ENCODE measurements at places on chromosomes 3 and 15.

GRCh38 chr3:135862361-135862760 lies 103.2 kb upstream of the PPP2R3A start:
- no peak for DNase-seq

DNA sequence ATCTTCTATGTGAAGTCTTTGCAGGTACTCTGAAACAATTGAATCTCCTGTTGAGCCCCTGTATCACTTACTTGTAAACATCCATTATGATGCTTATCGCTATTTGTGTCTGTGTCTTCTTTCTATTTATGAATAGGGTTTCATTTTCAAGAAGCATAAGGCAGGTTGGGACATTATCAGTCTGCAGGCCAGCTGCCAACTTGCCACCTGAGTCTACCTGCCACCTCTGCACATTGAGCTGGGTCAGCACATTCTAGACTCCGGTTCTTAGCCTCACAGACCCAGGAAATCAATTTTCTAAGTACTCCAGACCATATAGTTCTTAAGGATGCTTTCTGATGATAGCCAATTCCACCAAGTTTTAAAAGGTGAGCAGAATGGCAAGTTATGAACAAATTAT lies 105.7 kb upstream of the MCTP2 start:
- no peak for DNase-seq

DNA sequence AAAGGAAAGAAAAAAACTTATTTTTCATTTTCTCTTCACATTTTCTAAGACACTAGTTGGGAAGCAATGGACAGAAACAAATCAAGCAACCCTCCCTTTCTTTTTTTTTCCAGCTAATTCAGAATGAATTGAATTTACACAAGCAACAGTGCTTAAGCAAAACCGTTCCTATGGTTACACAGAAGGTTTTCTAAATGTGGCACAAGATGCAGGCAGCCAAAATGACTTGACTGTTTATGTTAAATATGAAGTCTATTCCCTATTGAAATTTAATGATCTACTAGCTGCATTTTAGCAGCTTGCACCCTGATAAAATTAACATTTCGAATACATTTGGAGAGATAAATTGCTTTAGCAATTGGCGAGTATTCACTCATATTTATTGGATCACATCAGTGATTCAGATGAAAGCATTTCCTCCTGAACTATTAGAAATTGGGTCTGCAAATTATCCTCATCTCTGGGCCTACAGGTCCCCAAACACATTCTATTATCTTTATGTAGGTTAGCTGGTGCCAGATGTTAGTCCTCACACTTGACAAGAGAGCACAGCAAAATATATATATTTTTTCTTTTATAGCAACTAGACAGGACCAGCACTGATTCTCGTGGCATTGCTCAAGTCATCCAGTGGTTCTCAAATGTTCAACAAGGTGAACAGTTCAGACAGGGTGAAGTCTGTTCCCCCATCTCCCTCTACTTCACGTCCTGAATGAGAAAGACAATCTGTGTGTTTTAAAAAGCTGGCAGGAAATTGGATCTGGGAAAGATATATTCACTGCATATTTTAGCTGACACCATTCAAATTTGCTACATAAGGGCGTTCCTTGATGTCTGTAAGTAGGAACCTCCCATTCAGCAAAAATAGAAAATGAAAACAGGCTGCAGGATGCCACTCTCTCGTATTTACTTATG lies 463.6 kb upstream of the KCNMB2 start:
- DNase-seq = no peak

GRCh38 chr3:25448750-25449692 lies 21.0 kb downstream of the RARB start:
- no peak for DNase-seq

DNA sequence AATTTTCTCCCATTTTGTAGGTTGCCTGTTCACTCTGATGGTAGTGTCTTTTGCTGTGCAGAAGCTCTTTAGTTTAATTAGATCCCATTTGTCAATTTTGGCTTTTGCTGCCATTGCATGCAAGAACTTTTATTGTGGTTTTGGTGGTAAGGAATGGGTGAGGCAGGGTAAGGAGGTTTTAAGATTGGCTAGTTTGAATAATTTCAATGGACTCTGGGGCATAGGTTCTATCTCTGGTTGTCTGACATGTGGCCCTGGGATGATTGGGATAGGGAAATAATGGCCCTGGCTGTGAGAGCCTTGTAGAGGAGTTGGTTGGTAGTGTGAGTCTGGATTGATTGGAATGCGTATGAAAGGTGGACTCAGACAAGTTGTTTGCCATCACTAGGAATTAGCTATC lies 38.0 kb downstream of the SEC22A start:
- DNase-seq = no peak

DNA sequence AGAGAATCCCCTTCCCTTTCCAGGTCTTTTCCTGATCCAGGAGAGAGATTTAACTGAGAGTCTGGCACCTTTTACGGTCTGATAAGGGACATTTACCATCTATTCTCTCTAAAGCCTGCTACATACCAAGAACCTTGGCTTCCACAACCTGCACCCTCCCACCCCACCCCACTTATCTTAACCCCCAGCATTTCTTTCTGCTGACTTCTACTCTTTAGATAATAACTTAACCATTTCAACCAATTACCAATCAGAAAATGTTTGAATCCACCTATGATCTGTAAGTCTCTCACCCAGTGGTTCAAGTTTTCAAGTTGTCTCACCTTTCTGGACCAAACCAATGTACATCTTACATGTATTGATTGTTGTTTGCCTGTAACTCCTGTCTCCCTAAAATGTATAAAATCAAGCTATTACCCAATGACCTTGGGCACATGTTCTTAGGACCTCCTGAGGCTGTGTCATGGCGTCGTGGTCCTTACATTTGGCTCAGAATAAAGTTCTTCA lies 74.0 kb downstream of the MCF2L2 start:
- DNase-seq = no peak

- no peak for DNase-seq
These were observed 40.7 kb downstream of the MYRIP start for GRCh38 chr3:39849992-39850715.

DNA sequence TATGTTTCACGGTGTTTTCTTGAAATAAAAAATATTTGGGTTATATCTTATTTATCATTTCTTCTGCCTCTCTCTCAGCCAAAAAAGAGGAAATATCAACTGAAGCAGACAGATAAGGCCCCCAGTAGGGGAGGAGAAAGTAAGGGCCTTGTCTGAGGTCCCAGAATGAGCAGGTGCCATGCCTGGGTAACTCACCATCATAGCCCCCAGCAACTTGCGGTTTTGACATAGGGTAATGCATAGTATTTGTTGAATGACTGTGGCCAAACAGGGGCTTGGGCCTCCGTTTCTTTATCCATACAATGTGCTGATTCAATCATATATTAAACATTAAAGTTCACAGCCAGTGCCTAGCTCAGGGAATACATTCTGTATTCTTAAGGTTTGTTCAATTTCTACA lies 119.6 kb downstream of the ABI3BP start:
- DNase-seq = no peak

DNA sequence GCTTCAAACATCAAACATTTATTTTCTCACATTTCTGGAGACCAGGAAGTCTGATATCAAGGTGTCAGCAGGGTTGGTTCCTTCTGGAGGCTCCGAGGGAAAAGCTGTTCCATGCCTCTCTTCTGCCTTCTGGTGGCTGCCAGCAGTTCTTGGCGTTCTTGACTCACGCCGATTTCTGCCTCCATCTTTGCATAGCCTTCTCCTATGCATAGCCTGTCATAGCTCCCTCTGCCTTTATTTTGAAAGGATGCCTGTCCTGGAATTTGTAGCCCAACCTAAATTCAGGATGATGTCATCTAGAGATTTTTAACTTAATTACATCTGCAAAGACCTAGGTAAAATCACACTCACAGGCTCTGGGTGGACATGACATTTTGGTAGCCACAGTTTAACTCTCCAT lies 70.4 kb downstream of the RGMA start:
- no peak for DNase-seq

GRCh38 chr15:76793162-76793561 lies 112.0 kb downstream of the SCAPER start:
- no peak for DNase-seq

DNA sequence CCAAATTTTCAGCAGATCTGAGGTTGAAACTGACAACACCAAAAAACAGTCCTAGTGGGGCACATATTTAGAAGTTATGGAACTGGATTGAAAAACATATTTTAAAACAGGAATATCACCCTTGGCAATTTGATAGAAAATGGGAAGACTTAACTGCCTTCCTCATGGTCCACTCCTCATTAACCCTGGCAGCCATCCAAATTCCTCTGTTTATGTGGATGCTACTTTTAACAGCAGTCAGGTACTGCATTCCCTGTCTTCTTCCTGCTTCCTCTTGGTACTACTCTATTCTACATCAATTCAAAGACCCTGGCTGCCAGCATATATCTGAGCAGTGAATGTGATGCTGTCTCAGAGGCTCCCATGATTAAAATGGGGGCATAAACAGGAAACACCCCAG lies 54.3 kb downstream of the PDE8A start:
- DNase-seq = no peak

GRCh38 chr3:34504366-34504765 lies 705.9 kb downstream of the PDCD6IP start:
- DNase-seq = no peak

DNA sequence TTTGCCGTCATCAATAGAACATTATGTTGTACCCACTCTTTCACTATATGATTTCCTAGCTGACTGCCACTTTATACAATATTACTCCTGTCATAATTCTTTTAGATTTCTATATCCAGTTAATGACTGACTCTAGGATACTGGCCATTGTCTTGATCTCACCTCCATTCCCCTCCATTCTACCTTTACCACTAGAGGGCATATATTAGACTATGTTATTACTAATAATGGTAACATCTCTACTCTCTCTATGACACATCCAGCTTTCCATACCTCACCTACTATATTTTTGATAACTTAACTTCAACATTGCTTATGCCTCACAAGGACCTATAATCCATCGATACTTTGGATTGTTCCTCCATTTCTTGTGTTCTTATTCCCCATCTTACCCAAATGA lies 31.4 kb upstream of the POU1F1 start:
- no peak for DNase-seq

DNA sequence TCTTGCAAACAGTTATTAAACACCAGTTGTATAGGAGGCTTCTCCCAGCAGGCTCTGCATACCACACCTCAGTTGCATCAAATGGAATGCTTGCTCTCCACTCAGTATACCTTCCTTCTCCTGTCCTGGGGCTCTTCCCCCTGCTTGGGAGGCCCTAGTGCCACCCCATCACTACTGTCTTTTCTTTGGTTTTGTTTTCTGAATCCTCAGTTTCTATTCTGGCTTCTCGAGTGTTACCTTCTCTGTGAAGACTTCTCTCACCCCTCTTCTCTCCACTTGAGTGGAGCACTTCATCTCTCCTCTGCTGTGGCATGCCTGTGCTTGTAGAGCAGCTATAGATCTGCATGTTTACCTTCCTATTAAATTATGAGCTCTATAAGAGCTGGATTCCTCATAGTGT lies 75.7 kb upstream of the TPRG1 start:
- DNase-seq = no peak

DNA sequence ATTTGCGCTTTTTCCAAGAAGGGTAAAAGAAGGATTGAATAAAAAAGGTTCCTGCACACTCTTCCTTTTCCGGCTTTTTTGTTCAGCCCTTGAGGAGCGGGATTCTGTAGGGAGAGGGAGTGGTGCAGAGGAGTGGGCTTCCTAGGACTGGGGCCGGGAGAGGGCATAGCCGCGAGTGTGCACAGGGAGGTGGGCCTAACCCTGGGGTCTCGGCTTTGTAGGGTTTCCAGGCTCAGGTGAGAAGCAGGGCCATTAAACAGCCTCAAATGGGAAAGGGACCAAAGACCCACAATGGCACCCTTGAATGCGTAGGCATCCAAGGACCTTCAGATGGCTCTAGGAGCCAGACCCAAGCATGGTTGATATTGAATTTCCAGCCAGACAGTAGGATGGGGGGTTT lies 35.4 kb upstream of the RAB6B start:
- no peak for DNase-seq

DNA sequence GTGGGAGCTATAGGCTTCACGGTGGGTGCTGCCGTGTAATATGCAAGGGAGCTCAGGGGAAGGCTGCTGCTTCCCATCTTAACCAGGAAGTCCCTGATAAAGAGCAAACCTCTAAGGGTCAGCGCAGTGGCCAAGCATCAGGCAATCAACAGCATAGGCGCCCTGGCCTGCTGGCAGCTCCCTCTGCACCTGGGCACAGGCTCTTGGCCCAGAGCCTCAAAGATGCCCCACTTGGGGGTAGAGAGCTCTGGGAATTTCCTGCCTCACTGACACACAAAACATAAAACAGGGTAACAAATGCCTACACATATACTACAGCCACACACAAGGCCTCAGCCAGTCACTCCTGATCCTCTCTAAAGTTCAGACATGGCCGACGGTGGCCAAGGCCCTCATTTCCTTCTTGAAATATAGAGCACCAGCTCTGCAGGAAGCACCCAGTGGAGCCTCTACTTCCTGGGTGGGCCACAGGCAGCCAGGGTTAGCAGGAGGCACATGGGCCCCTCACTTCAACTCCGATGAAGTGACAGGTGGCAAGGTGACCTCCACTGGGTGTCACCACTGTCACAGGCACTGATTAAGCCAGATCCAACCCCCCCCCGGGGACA lies 20.5 kb downstream of the SLC41A3 start:
- DNase-seq = no peak

DNA sequence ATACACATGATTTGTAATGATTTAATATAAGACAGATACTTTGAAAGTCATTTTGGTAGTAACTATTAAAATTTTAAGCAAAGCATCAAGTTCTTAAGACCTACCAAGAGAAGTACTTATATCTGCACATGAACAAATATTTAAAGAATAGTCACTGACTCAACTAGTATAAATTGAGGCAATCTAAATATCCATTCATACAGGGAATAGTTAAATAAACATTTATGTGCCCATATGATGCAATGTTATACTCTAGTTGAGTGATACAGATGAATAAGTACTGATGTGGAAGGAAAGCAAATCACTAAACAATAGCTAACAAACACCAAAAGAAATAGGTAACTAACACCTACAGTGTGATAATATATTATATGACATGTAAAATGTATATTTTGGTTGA lies 527.7 kb downstream of the EPHA3 start:
- no peak for DNase-seq

DNA sequence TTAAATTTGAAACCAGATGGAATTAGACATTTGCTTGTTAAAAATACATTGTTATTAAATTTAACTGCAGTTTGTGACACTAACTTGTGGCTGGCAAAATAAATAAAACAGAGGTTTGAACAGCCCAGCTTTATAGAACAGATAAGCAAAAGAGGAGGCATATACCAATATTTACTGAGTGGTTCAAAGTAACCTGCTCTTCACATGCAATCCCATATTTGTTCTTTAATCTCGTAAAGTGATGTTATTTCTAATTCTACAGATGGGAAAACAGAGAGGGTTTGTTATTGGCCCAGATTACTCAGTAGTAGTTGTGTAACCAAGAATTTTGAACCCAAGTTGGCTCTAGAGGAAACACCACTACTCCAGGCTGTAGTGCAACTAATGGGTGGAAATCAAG lies 37.6 kb downstream of the WNT5A start:
- DNase-seq = no peak
